ENCODE measurements at places on chromosomes 2 and 18. TPM values are rescaled to one million over a fixed set of nuclear protein-coding genes. Genes with fewer than 3 reads are reported as not detected.

- H3K4me3 ChIP-seq, result no peak overlapping the region
- H3K27me3 ChIP-seq, result no peaks in the 10 kb centered on the region
- peaks cover 7% of the 10 kb centered on the region for H3K36me3 ChIP-seq
- no peak for DNase-seq
These were observed 35.4 kb downstream of the DGKD start for GRCh38 chr2:233389601-233390125.

DNA sequence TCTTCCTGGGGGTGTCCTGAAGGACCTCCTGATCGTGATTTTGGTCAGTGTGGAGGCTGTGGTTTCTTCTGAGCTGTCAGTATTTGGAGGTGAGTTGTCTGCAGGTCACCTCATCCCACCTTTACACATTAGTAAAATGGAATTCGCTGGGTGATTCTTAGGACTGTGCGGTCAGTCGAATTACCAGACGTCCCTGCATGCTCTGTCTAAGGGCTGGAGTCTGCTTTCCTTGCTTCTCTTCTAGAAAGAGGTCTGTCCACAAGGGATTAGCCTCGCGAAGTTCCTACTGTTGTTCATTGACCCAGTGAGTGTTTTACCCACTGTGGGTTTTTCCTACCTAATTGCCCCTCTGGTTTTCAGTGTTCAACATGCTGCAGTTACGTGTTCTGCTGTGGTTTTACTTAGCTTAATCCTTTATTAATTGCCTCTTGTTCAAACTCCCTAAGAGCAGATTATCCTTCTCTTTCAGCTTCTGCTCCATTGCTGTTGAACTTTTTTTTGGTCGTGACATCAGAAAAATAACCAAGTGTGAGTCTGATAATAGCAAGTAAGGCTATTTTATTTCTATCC is 183.4 kb downstream of the NEDD4L start:
- no peaks in the 10 kb centered on the region for H3K27me3 ChIP-seq
- no peak for DNase-seq
- no peaks in the 10 kb centered on the region for H3K36me3 ChIP-seq

DNA sequence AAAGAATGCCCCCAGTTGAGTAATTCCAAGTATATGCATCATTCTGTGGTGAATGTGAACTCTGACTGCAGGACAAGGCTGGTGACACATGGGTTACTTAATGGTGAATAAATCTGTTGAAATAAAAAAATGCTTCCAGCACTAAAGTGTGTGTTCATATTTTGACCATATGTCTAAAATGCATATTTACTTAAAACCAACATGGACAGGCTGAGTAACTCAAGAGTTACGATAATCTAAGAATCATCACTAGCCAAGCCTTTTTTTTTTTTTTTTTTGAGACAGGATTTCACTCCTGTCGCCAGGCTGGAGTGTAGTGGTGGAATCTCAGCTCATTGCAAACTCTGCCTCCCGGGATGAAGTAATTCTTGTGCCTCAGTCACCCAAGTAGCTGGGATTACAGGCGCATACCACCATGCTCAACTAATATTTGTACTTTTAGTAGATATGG is 47.1 kb upstream of the CCBE1 start:
- no peak for DNase-seq
- H3K4me1 ChIP-seq, result peaks cover 13% of the 10 kb centered on the region
- H3K27me3 ChIP-seq, result peaks cover 9% of the 10 kb centered on the region
- no peak overlapping the region for H3K4me3 ChIP-seq

- H3K4me1 ChIP-seq, result peaks cover 4% of the 10 kb centered on the region
- H3K27me3 ChIP-seq, result peaks cover 3% of the 10 kb centered on the region
- no peak overlapping the region for H3K27ac ChIP-seq
- H3K36me3 ChIP-seq, result no peaks in the 10 kb centered on the region
- no peak for DNase-seq
- H3K4me3 ChIP-seq, result no peak overlapping the region
These were observed 239.5 kb upstream of the MGAT5 start for GRCh38 chr2:134014196-134014960.

DNA sequence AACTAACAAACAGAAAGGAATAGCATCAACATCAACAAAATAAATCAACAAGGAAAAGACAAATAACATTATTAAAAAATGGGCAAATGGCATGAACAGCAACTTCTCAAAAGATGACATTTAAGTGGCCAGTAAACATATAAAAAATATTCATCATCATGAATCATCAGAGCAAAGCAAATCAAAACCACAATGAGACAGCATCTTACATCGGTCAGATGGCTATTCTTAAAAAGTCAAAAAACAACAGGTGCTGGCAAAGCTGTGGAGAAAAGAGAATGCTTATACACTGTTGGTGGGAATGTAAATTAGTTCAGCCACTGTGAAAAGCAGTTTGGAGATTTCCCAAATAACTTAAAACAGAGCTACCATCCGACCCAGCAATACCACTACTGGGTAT is 327.1 kb downstream of the CMPK2 start:
- H3K4me1 ChIP-seq, result peaks cover 28% of the 10 kb centered on the region
- no peak for DNase-seq
- H3K27ac ChIP-seq, result no peak overlapping the region
- no peak overlapping the region for H3K4me3 ChIP-seq

DNA sequence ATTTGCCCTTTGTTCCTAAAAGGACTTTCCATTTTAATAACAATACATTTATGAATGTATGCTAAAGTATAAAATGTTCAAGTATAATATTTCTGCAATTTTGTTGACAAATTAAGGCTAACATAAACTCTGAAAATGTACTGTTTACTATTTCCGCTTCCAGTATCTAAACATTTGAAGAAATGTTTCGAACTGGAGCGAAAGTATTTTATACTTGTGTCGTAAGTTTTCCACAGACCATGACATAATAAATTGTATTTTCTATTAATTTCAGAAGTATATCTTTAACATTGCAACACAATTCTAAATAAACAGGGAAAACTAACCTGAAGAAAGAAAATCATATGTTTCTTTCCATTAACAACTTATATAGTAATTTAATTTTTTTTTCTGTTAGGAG is 146.3 kb downstream of the CALCRL start:
- H3K4me1 ChIP-seq, result no peaks in the 10 kb centered on the region
- H3K36me3 ChIP-seq, result no peaks in the 10 kb centered on the region

- no peaks in the 10 kb centered on the region for H3K27me3 ChIP-seq
- peaks cover 1% of the 10 kb centered on the region for H3K36me3 ChIP-seq
These were observed 439.6 kb downstream of the ERBB4 start for GRCh38 chr2:212098966-212099365.

GPR45 gene
- total RNA-seq, result not detected

HRH4 gene
- not detected for total RNA-seq

REG3G gene
- not detected for total RNA-seq

CYB5A gene
- total RNA-seq, result 223 TPM

IL18R1 gene
- 0.13 TPM for total RNA-seq

TCF7L1 gene
- 57.2 TPM for total RNA-seq

SKA1 gene
- 13.5 TPM for total RNA-seq

All from progenitor cell of endocrine pancreas (in vitro differentiated cells).